Activated CD4-positive, alpha-beta T cell treated with anti-CD3 and anti-CD28 coated beads, Interleukin-2, amount 10 ng/mL, durations not matched to agents 7 days and 5 days (primary cell): ENCODE measurements at places on chromosomes 11 and 22. TPM values are rescaled to one million over a fixed set of nuclear protein-coding genes. Genes with fewer than 3 reads are reported as not detected.

DNA sequence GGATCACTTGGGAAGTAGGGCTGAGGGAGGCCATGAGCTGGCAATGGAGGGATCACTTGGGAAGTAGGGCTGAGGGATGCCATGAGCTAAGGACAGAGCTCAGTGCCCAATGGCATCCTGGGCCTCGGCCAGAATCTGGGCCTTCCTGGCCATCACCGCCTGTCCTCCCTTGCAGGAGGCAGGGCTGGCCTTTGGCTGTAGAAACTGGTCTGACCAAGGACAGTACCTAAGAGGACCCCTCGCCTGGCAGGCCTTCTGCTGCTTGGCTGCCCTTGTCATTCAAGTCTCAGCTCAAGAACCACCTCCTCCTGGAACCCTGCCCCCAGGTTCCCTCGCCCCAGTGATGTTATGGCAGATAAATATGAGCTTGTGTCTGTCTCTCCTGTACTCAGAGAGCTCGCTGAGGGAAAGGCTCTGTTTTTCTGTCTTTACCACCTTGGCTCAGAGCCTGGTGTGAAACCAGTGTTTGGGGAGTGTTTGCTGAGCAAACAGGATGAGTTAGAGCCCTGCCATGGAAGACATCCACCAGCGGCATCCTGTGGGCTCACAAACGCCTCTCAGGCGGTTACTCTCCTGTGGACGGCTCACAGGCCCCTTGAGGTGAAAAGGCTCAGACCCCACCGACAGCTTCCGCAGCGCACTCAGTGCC lies 19.3 kb upstream of the RASL10A start:
- H3K36me3 ChIP-seq: peaks cover 15% of the 10 kb centered on the region
- no peak for DNase-seq
- no peak overlapping the region for H3K4me3 ChIP-seq
- H3K27ac ChIP-seq: no peak overlapping the region

DNA sequence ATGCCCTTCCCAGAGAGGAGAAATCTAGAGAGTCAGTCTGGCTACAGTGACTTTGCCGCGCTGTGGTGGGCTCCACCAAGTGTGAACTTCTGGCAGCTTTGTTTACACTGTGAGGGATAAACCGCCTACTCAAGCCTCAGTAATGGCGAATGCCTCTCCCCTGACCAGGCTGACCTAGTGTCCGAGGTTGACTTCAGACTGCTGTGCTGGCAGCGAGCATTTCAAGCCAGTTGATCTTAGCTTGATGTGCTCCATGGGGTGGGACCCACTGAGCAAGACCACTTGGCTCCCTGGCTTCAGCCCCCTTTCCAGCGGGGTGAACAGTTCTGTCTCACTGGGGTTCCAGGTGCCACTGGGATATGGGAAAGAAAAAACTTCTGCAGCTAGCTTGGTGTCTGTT lies 38.6 kb upstream of the PTH start:
- no peaks in the 10 kb centered on the region for H3K36me3 ChIP-seq
- H3K4me1 ChIP-seq: no peaks in the 10 kb centered on the region
- DNase-seq: no peak
- no peak overlapping the region for H3K27ac ChIP-seq
- H3K27me3 ChIP-seq: no peaks in the 10 kb centered on the region
- H3K4me3 ChIP-seq: no peak overlapping the region

DNA sequence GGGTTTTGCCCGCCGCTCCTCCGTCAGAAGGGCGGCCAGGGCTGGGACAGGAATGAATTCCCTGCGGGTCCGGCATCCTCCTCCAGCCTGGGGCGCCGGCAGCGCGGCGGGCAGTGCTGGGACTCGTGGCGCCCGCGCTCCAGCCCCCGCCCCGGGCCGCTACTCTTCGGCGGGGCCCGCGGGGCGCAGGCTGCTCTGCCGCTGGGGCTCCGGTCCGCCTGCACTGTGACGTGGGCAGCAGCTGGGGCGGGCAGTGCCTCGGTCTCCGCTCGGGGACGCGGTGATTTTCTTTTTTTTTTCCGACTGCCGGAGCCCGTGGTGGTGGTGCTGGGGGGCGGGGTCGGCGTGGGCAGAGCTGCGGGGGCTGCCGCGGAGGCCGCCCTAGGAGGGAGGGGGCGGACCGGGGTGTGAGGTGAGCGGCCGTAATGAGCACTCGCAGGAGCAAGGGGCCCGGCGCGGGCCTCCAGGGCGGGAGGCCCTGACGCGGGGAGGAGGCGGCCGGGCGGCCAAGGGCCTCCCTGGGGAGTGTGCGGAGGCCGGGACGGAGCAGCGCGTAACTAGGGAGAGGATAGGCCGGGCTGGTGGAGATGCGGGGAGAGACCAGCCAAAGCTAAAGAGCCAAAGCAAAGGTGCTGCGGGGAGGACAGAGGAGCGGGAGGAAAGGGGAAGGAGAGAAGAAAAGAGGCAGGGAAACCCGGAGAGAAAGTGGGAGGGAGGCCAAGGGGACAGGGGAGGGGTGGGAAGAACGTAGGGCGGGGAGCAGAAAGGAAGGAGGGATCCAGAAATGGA lies 73.3 kb upstream of the ZBED5 start:
- H3K4me3 ChIP-seq: peak overlapping the region; percentile 69
- peaks cover 59% of the 10 kb centered on the region for H3K27me3 ChIP-seq
- H3K27ac ChIP-seq: no peak overlapping the region
- H3K4me1 ChIP-seq: peaks cover 22% of the 10 kb centered on the region
- DNase-seq: peak; percentile 19
- H3K36me3 ChIP-seq: no peaks in the 10 kb centered on the region

DNA sequence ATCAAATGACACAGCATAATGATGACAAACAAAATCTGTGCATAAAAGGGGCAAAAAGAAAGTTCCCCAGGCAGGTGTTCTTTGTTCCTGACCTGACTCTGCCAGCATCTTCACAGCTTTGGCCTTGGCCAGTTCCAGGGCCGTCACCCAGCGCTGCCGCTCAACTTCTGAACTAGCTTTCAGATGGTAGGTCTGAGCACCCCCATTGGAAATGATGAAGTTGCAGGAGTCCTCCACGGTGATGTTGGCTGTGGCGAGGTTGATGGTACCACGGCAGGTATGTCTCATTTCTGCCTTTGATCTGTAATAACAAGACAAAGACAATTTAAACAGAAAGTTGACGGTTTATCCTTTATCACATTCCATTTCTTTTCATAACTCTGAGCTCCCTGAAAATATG lies 5.3 kb downstream of the OSBP start:
- peaks cover 70% of the 10 kb centered on the region for H3K36me3 ChIP-seq
- no peak overlapping the region for H3K27ac ChIP-seq
- DNase-seq: no peak

GRCh38 chr11:6674862-6675261 lies 8.3 kb downstream of the MRPL17 start:
- no peaks in the 10 kb centered on the region for H3K27me3 ChIP-seq
- peaks cover 62% of the 10 kb centered on the region for H3K4me1 ChIP-seq
- no peak for DNase-seq
- no peak overlapping the region for H3K27ac ChIP-seq
- H3K4me3 ChIP-seq: no peak overlapping the region

GRCh38 chr11:109046284-109046992 lies 375.6 kb upstream of the C11orf87 start:
- DNase-seq: no peak
- H3K36me3 ChIP-seq: no peaks in the 10 kb centered on the region

GRCh38 chr11:61539006-61539405 lies 30.5 kb downstream of the LRRC10B start:
- no peaks in the 10 kb centered on the region for H3K36me3 ChIP-seq
- H3K4me3 ChIP-seq: no peak overlapping the region
- no peak for DNase-seq
- H3K27me3 ChIP-seq: peaks cover 5% of the 10 kb centered on the region

DNA sequence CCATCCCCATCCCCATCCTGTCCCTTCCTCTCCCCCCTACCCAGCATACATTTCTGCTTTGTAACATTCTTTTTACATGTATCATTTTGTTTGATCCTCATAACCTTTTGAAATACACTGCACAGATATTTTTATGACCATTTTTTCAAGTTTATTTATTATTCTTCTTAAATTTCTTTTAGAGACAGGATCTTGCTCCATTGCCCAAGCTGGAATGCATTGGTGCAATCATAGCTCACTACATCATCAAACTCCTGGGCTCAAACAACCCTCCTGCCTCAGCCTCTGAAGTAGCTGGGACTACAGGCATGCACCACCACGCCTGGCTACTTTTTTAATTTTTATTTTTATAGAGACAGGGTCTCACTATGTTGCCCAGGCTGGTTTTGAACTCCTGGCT lies 99.4 kb upstream of the AKIP1 start:
- H3K27me3 ChIP-seq: peaks cover 21% of the 10 kb centered on the region
- H3K4me1 ChIP-seq: peaks cover 5% of the 10 kb centered on the region
- DNase-seq: no peak
- no peak overlapping the region for H3K4me3 ChIP-seq
- no peak overlapping the region for H3K27ac ChIP-seq

GRCh38 chr11:74123008-74123448 lies 47.8 kb downstream of the C2CD3 start:
- no peak for DNase-seq
- H3K36me3 ChIP-seq: peaks cover 18% of the 10 kb centered on the region
- H3K4me1 ChIP-seq: no peaks in the 10 kb centered on the region
- H3K4me3 ChIP-seq: no peak overlapping the region
- H3K27me3 ChIP-seq: no peaks in the 10 kb centered on the region

GRCh38 chr22:17098379-17098819 lies 13.6 kb downstream of the IL17RA start:
- H3K36me3 ChIP-seq: peaks cover 78% of the 10 kb centered on the region
- DNase-seq: peak; percentile 67
- H3K27me3 ChIP-seq: no peaks in the 10 kb centered on the region
- H3K4me1 ChIP-seq: peaks cover 86% of the 10 kb centered on the region
- peak overlapping the region; percentile 86 for H3K27ac ChIP-seq

DNA sequence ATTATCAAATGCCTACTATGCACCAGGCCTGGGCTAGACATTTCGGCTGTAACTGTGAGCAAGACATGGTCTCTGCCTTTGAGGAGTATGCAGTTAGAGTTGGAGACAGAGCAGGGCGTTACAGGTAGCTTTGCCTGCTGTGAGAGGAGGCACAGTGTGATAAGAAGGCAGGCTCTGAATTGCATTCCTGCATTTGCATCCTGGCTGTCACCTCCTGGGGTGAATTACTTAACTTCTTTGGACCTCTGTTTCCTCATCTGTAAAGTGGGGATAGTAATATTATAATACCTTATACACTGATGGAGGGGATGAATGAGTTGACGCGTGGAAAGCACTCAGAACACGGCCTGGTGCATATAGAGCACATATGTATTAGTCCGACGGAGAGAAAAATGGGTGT lies 118.1 kb upstream of the ARHGAP20 start:
- no peak overlapping the region for H3K4me3 ChIP-seq
- H3K27me3 ChIP-seq: no peaks in the 10 kb centered on the region
- peaks cover 8% of the 10 kb centered on the region for H3K4me1 ChIP-seq
- H3K27ac ChIP-seq: no peak overlapping the region
- DNase-seq: no peak

GRCh38 chr11:117384045-117384444 lies 56.4 kb downstream of the CEP164 start:
- H3K36me3 ChIP-seq: peaks cover 7% of the 10 kb centered on the region
- peaks cover 1% of the 10 kb centered on the region for H3K4me1 ChIP-seq
- DNase-seq: no peak
- no peak overlapping the region for H3K4me3 ChIP-seq
- H3K27ac ChIP-seq: no peak overlapping the region

RTN4RL2 gene
- 0.35 TPM for total RNA-seq

PLAAT5 gene
- total RNA-seq: not detected

B3GAT1 gene
- 1.6 TPM for total RNA-seq

OR52E8 gene
- total RNA-seq: not detected

PAFAH1B2 gene
- 52.1 TPM for total RNA-seq
